ELF-1 (cell line): ENCODE measurements at places on chromosomes 2 and 18.

- peak; percentile 84 for DNase-seq
Observed at GRCh38 chr2:67215214-67216055, 181.7 kb upstream of the ETAA1 start.

GRCh38 chr2:239360008-239360407, 40.8 kb downstream of the HDAC4 start:
- no peak for DNase-seq

DNA sequence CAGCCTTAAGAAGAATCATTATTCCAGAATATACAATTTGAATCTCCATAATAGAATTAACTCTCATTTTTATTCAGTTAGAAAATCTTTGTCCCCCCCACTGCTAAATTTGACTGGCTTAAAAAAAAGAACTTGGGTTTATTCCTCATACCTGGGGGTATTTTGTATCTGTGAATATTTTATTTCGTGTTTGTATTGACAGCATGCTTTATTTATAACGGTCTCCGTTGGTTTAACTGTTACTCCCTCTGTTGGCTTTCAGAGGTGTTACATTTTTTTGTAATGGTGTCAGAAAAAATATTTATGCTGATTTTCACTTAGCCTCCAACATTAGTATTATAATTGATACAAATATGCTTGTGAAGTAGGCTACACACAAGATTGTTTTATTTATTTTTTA, 109.1 kb downstream of the HAUS1 start:
- no peak for DNase-seq

- no peak for DNase-seq
Observed at GRCh38 chr2:219538956-219539788, 4.4 kb downstream of the CHPF start.

DNA sequence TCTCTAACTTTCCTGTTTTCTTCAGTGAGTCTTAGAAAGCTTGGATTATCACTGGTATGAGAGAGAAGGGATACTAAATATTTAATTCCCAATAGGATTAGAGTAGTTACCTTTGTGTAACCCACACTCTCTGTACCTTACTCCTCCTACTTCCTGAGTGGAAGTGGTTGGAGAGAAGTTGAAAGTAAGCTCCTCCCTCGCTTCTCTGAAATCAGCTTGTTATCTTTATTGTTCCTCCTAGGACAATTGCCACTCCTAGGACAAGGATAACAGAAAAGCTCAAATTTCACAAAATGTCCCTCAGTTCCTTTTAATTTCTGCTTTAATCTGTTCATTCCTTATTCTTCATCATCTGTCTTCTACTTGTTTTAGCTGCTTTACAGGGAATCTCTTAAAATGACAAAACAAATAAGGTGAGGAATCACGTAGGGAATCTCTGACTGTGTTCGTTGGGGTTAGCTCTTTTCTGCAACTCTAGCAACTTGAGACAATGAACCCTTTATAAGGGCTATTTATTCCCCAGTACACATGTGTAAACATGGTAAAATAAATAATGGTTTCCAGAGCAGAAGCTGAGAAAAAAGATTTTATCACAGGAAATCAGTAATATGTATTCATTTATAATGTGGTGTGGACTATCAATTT, 8.6 kb downstream of the ITPRID2 start:
- DNase-seq: no peak

DNA sequence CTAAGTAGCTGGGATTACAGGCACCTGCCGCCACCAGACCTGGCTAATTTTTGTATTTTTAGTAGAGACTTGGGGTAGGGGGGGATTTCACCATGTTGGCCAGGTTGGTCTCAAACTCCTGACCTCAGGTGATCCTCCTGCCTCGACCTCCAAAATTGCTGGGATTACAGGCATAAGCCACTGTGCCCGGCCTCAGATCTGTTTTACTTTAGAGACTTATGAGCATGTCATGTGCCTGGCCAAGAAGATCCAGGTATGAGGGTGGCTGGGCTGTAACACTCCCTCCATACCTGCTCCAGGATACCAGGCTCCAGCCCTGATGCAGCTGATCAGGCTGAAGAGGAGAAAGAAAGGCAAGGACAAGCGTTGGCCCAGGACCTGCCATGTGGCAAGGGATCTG, 125.0 kb downstream of the LPIN1 start:
- no peak for DNase-seq

DNA sequence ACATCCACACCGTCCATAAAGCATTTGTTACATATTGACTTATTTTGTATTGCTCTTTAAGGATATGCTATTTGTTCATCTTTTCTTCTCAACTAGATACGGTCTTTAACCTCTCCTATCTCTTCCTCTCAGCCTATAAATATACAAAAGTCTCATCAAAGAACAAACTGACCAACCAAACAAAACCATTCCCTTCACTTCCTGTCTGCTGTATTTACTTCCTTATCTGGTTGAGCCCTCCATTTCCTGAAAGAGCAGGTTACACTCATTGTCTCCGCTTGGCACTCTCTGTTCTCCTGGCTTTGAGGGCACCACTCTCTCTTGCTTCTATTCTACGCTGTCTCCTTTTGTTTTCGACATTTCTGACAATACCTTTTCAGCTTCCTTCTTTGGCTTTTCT, 431.9 kb upstream of the TCF4 start:
- no peak for DNase-seq

DNA sequence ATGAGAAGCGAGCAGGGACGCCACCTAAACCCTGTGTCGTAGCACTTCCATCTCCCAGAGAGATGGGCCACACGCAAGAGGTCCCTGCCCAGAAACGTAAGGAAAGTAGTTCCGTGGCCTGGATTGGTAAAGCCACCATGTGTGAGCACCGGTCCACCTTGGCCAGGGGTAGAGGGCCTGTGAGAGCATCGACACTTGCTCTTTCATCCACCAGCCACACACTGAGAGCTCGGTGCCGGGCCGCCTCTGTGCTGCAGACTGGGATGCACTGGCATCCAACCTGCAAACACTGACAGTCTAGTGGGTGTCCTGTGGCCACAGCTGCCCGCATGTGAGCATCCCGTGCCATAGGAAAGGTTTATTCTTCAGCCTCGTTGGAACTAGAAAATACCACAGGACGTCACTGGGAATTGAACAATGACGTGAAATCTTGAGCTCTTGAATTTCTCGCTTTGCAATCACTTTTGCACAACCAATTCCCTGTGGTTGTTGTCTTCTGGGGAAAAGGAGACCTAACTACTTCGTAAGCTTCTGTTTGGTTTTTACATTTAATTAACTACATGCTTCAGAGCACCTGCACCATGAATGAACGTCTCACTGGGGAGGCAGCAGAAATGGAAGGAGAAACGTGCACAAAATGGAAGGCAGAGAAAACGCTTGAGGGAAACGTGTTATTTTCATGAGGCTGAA, 212.0 kb upstream of the RAB6C start:
- DNase-seq: no peak

- DNase-seq: peak; percentile 85
Observed at GRCh38 chr2:64876137-64876647, 113.0 kb upstream of the SLC1A4 start.

- DNase-seq: peak; percentile 93
Observed at GRCh38 chr2:119264781-119265692, 41.4 kb downstream of the STEAP3 start.

GRCh38 chr2:143732871-143733270, 603.7 kb downstream of the ARHGAP15 start:
- no peak for DNase-seq

- DNase-seq: no peak
Observed at GRCh38 chr18:62126737-62127136, 60.1 kb downstream of the PIGN start.

DNA sequence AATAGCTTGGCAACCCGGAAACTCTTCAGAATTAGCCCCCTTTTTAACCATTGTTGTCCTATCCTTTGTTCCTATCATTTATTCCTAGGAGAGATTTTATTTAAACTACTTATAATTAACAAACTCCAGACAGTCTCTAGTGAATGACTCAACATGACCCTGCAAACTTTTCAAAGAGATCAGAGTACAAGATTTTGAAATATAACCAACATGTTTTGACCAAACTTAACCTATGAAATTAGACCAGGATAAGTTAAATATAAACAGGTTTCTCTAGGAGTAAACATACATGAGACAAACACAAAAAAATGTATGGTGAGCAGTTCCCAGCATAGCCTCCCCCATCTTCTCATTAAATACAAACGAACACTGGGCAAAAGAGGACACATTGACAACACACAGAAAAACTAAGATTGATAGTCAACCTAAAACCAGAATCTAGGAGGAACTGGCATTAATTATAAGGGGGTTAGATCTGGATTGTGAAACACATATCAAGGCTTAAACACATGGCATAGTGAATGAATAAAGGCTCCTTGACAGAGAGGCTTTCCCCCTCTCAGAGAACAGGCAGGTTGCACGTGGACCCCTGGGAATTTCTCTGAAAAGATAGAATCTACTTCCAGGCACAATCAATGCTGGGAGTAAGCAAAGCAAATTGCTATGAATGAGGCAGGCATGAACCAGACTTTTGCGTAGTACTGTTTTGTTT, 284.1 kb downstream of the IRS1 start:
- DNase-seq: no peak

DNA sequence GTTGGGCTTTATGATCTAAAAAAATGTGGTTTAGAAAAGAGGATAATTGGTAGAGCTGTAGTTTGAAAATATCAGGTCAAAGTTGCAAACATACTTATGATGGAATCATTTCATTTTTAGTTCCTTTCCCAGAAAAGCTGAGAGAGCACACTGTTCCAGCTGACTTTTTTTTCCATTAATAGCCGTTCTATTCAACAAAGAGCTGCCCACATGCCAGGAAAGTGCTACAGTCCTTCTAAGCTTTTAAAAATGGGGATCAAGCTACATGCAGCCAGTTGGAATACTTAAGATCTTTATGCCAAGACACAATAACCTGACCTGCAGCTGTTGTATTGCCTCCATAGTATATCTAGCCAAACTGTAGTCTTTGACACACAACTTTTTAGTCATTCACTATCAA, 111.5 kb downstream of the GALNT3 start:
- DNase-seq: no peak

DNA sequence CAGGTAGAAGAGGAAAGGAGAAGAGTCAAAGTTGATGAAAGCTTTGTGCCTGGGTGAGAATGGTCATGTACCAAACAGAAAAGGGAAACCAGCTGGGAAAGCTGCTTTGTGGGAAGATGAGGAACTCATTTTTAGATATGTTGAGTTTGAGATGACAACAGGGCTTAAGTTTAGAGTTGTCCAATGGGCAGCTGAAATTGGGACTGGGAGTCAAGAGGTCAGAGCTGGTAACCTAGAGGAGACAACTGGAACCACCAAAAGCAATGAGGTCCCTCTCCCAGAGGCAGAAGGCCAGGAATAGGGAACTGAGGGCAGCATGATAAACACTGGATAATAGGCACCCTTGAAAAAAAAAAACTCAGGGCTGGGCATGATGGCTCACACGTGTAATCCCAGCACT, 48.8 kb downstream of the SLC4A1AP start:
- DNase-seq: no peak

DNA sequence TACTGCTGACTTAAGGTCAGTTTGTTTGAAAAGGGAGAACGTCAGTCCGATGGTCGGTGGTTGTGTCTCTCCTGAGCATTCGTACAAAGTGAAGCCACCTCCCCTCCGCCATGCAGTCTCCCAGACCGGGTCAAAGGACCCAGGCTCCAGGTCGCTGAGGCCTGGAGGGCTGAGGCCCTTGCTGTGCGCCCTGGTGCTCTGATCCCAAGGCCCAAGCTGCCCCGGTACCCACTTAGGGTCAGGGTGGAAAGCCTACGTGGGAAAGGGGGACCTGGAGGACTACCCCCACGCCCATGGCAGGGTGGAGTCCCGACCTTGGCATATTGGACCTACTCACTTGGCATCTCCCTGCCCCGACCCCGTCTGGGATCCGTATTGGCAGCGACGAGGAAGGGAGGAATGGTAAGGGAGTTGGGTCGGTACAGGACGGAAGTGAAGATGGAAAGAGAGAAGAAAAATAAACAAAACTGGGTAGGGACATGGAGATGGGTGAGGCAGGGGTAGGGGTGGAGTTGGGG, 8.0 kb upstream of the SIX3 start:
- no peak for DNase-seq

DNA sequence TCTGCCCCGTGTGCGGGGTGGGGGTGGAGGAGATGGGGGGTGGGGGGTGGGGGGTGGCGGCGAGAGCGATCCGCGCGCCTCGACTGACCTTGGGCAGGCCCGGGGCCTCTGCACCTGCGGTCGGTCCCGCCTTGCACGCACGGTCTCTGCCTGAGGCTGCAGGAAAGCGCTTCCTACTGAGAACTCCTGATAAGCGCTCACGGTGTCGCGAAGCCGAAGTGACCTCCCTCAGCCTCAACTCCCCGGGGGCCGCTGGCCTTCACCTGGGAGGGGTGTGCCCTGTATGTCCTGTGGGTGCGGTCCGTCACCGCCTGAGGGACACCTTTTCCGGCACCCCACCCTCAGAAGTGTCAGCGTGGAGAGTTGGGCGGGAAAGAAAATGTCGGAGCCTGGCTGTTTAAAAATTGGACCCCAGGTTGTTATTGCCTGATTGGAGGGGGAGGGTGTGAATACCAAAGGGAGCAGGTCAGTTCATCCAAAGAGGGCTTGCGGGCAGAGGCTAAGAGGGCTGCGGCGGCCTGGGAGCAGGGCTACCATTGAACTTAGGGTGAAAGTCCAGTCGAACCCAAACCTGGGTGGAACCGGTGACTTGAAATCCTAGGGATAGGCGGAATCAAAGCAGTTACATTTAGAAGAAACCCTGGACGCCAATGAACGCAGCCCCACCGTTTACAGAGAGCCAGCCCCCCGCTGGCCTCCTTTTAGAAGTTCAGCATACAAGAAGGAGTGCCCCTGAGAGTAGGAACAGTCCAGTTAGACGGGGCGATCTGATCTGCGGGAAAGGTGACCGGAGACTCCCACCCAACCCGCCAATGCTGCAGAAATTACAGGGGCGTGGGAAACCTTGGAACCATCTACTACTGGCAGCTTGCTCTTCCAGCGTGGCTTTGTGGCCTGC, 1.2 kb downstream of the MAL start:
- DNase-seq: no peak

DNA sequence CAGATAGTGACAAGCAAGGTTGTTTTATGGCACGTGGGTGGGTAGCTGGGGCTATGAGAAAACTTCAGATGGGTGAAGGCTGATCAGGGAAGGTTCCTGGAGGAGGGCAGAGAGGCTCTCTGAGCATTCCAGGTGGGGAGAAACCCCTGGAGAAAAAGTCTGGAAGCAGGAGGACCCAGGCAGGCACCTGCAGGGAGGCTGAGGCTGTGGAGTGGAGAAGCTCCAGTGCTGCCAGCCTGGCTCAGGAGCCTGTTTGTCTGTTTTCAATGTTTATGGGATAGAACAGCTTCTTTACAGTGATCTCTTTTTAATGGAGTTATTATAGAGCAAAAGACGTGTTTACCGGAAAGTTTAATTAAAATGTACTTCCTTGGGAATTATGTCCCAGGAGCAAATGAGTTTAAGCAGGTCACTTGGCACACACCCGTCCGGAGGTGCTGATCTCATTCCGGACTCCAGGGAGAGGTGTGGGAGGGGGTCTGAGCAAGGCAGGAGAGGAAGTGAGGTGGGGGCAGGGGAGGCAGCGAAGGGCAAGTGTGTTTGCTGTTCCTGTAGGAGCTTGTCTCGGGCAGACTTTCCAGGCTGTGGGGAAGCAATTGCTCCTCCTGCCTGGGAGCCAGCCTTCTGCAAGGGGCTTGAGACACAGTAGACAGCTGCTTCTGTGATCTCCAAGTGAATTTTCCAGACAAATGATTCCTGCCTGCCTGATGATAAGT, 239.5 kb downstream of the MYCN start:
- peak; percentile 75 for DNase-seq

GRCh38 chr18:75066936-75067335, 142.0 kb downstream of the PTGR3 start:
- no peak for DNase-seq
